ENCODE measurements at places on chromosomes 4 and X.

GRCh38 chr4:82419451-82419850 is 10.8 kb downstream of the HNRNPDL start:
- no peak for DNase-seq

DNA sequence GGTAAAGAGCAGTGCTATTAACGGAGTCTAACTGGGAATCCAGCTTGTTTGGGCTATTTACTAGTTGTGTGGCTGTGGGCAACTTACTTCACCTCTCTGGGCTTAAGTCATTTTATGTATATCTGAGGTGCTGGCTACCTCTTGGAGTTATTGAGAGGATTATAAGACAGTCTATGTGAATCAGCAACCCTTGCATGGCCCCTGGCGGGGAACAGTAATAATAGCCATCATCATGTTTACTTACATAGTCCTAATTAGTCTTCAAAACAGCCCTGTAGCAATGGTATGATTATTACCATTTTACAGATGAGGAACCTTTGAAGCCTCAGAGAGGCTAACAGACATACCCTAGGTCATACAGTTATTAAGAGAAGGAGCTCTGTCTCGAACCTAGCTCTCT is 1.5 kb downstream of the HPRT1 start:
- no peak for DNase-seq

- DNase-seq = no peak
Observed at GRCh38 chr4:149912000-149912399, 96.4 kb upstream of the IQCM start.

GRCh38 chrX:154002215-154002719 is 17.4 kb downstream of the IRAK1 start:
- DNase-seq = no peak

- no peak for DNase-seq
Observed at GRCh38 chr4:82097504-82097903, 276.3 kb downstream of the HNRNPD start.

GRCh38 chr4:67207941-67208441 is 337.3 kb downstream of the CENPC start:
- no peak for DNase-seq

DNA sequence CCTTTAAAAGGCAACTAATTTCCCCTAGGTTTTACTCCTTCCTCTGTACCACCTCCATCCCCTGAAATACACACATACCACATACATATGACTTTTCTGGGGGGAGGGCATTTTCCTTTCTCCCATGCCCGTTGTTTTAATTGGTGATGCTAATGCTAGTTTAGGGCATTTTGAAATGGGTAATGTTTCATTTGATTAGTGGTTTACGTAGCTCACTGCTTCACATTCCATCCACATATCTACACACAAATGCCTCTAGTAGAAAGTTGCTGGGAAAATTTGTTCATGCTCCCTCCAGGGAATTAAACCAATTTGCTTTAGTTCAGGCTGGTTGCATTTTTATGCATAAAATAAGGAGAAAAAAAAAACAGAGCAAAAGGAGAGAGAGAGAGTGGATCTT is 231.2 kb downstream of the FRAS1 start:
- DNase-seq = no peak

DNA sequence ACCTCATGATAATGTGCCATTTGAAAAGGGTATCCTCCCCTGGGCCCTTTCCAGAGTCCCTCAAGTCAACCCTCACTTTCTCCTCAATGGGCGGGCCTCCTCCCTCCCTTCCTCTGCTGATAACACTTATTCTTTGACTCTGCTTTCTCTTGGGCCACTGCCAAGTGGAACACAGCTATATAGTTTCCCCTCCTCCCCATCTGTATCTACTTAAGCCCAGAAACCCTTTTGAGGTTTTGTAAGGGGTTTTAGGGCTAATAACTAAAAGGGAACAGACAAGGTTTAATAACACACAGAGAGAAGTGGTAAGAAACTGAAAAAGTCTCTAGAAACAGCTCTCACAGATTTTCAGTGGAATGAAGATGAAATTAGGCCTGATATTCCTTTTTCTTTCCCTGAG is 116.7 kb downstream of the GPC3 start:
- DNase-seq = no peak

GRCh38 chr4:169810325-169811323 is 52.9 kb upstream of the HPF1 start:
- no peak for DNase-seq

DNA sequence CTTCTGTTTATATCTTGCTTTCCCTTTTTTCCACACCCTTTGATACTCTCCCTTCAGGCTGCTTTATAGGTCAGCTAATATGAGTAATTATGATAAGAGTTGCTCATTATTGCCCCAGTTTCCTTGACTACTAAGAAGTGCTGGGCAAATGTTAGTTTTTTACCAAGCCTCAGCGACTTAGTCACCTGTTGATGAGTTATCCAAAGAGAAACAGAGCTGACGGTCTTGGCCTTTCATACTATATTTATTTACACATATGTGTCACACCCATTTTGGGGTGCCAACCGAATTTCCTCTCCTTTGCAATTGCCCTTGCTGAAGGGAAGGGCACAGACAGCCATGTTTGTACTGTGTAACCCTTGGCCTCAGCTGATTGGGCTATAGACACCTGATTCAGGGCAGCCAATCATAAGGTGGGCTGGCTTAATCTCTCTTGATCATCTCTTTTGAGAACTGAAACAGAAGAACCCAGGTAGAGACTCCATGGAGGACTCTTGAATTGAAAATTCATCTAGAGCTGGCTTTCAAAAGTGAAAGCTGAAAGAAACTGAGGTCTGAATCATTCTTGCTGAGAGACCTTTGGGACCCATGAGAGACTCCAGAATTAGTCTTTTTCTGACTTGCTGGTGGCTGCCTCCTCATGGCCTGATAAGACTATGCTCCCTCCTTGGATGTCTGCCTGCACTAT is 111.7 kb upstream of the RPS6KA3 start:
- no peak for DNase-seq

DNA sequence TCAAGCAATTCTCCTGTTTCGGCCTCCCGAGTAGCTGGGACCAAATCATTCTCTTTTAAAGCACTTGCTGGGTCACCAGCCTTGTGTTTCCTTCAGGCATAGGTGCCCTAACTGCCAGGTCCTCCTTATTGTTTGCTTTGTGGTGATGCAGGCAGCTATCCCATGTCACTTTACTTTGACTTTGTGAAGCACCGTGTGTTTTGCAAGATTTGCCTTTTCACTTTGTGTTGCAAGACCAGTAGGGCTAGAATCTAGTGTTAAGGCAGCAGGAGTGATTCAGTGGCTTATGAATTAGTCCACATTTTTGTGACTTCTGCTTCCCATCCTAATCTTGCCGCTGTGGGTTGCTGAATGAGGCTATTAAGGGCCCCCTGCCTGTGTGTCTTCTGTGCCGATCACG is 20.2 kb downstream of the SYAP1 start:
- no peak for DNase-seq
